ENCODE measurements at places on chromosomes 1 and 21. TPM values are rescaled to one million over a fixed set of nuclear protein-coding genes. Genes with fewer than 3 reads are reported as not detected.

- H3K4me3 ChIP-seq, result no peak overlapping the region
- peaks cover 40% of the 10 kb centered on the region for H3K4me1 ChIP-seq
- DNase-seq, result no peak
- H3K27ac ChIP-seq, result no peak overlapping the region
- H3K27me3 ChIP-seq, result no peaks in the 10 kb centered on the region
These were observed 31.4 kb downstream of the PLPP3 start for GRCh38 chr1:56547977-56548376.

- peaks cover 5% of the 10 kb centered on the region for H3K4me1 ChIP-seq
- no peak overlapping the region for H3K27ac ChIP-seq
- DNase-seq, result no peak
- no peak overlapping the region for H3K4me3 ChIP-seq
- H3K27me3 ChIP-seq, result no peaks in the 10 kb centered on the region
- H3K36me3 ChIP-seq, result peaks cover 31% of the 10 kb centered on the region
These were observed 51.4 kb downstream of the KIAA1614 start for GRCh38 chr1:180964056-180964455.

- H3K4me1 ChIP-seq, result peaks cover 37% of the 10 kb centered on the region
- peak overlapping the region; percentile 30 for H3K4me3 ChIP-seq
- H3K27me3 ChIP-seq, result peaks cover 23% of the 10 kb centered on the region
- peak overlapping the region; percentile 87 for H3K27ac ChIP-seq
- DNase-seq, result peak; percentile 74
These were observed 344.3 kb downstream of the MATN1 start for GRCh38 chr1:30378991-30379581.

GRCh38 chr1:110155878-110156522, 5.7 kb downstream of the SLC6A17 start:
- H3K4me3 ChIP-seq, result no peak overlapping the region
- peaks cover 90% of the 10 kb centered on the region for H3K27me3 ChIP-seq
- peaks cover 7% of the 10 kb centered on the region for H3K4me1 ChIP-seq
- DNase-seq, result peak; percentile 97
- no peaks in the 10 kb centered on the region for H3K36me3 ChIP-seq
- H3K27ac ChIP-seq, result no peak overlapping the region

DNA sequence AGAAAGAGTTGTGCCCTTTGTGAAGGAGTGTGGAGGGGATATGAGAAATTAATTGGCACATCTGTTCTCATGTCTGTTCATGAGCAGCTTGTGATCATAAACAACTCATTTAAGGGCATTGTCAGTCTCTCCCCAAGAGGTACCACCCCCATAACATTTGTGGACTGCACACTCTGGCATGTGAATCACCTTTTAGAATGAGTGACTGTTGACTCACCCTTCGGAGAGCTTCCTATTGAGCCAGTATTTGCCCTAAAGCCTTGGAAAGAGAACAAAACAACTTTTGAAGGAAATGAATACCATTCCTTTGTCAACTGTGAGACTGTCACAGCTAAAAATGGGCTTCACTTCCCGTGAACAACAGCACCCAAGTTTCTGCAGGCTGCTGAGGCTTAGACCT, 27.5 kb upstream of the MYSM1 start:
- no peaks in the 10 kb centered on the region for H3K27me3 ChIP-seq
- H3K4me3 ChIP-seq, result no peak overlapping the region
- peaks cover 3% of the 10 kb centered on the region for H3K4me1 ChIP-seq
- peak overlapping the region; percentile 43 for H3K27ac ChIP-seq

GRCh38 chr21:34878501-34878900, 170.6 kb downstream of the RUNX1 start:
- peak overlapping the region; percentile 68 for H3K27ac ChIP-seq
- DNase-seq, result no peak
- peaks cover 14% of the 10 kb centered on the region for H3K36me3 ChIP-seq
- peaks cover 74% of the 10 kb centered on the region for H3K4me1 ChIP-seq
- no peaks in the 10 kb centered on the region for H3K27me3 ChIP-seq

Gene AMIGO1
- total RNA-seq, result 5.0 TPM

Gene PGLYRP4
- total RNA-seq, result not detected

Gene SLC9C2
- total RNA-seq, result 0.93 TPM

All from mesothelial cell of epicardium (in vitro differentiated cells).